Neural crest cell (in vitro differentiated cells): ENCODE measurements at places on chromosomes 13 and 19. TPM values are rescaled to one million over a fixed set of nuclear protein-coding genes. Genes with fewer than 3 reads are reported as not detected.

The RASL11A gene
- 1.3 and 1.9 TPM in 2 replicates for total RNA-seq

The ATP12A gene
- 0.12 and 0.23 TPM in 2 replicates for total RNA-seq

The HSPBP1 gene
- 53.8 and 54.7 TPM in 2 replicates for total RNA-seq

The ACP7 gene
- total RNA-seq = not detected in 2 replicates

The BCAM gene
- total RNA-seq = 5.3 and 5.5 TPM in 2 replicates
